ENCODE measurements at places on chromosomes 2 and 18.

- DNase-seq: no peak
Measured at GRCh38 chr2:102508863-102509262, 35.8 kb downstream of the SLC9A4 start.

- DNase-seq: no peak
Measured at GRCh38 chr18:9941103-9941502, 27.3 kb downstream of the VAPA start.

GRCh38 chr2:206540757-206541156 lies 97.4 kb downstream of the ADAM23 start:
- DNase-seq: no peak

DNA sequence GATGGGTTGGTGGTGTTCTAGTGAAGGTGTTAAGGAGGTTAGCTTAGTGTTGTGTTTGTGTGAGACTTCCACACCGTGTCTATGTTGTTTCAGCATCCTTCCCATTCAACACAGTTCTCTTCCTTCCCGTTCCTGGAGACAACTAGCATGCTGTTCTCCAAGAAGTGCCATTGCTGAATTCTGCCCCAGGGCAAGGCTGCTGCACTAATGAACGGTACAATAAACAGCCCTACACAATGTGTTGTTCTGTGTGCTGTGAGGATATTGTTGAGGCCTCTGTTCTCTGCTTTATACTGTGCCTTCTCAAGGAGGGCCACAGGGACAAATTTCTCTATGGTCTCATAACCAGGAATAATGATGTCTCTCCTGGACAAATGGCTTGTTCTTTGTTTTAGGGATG lies 39.8 kb upstream of the ZEB2 start:
- DNase-seq: no peak

GRCh38 chr2:39704540-39704939 lies 38.8 kb downstream of the TMEM178A start:
- no peak for DNase-seq

DNA sequence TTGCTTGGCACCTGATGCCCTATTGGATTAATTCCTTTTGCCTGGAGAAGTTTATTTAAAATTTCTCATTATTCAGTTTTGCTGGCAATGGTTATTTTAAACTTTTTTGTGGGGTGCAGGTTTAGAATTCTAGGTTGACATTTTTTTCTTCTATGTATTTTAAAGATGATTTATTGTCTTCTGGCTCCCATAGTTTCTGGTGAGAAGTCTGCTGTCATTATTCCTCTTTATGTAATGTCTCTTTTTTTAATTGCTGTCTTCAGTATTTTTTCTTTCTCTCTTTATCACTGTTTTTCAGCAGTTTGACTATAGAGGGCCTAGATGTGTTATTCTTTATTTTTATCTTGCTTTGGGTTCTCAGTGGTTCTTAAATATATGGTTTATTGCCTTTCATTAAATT lies 182.2 kb upstream of the STON1 start:
- no peak for DNase-seq

DNA sequence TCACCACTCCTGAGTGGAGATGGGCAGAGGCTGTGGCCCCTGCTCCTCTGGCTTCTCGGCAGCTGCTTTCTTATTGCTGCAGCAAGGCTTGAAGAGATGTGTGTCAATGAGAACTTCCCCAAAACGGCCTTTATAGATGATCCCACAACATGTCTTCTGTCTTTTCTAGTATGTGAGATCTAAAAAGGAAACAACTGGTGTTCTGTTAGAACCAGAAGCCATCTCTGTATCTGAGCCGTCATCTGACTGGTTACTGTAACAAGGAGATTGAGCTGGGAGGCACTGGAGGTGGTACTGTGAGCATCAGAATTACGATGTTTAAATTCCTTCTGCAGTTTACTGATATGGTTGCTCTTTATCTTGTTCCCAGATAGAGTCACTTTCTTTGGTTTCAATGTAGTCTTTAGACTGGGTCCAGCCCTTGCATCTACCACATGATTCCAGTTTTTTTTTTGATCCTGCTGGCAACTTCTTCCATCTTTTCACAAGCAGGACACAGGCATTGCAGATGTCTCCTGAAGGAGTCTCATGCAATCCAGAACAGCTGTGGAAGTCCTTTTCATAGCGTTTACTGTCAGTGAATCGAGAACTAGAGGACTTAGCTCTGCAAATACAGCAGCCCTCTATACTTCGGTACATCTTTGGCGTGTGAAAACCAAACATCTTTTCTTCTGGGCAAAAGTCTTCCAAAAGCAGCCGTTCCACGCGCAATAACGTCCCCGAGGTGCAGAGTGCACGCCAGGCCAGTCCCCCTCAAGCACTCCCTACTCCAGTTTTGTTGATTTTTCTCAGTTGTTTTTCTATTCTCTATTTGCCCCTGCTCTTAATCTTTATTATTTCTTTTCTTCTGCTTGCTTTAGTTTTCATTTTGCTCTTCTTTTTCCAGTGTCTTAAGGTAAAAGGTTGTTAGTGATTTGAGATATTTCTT lies 29.7 kb downstream of the TAF4B start:
- DNase-seq: no peak

GRCh38 chr18:76544511-76545345 lies 49.7 kb upstream of the ZNF516 start:
- DNase-seq: no peak

- DNase-seq: no peak
Measured at GRCh38 chr2:203987959-203988358, 51.4 kb downstream of the ICOS start.

GRCh38 chr18:25164848-25165811 lies 186.8 kb downstream of the ZNF521 start:
- peak; percentile 34 for DNase-seq

- no peak for DNase-seq
Measured at GRCh38 chr2:113175042-113175628, 1.4 kb downstream of the PSD4 start.

DNA sequence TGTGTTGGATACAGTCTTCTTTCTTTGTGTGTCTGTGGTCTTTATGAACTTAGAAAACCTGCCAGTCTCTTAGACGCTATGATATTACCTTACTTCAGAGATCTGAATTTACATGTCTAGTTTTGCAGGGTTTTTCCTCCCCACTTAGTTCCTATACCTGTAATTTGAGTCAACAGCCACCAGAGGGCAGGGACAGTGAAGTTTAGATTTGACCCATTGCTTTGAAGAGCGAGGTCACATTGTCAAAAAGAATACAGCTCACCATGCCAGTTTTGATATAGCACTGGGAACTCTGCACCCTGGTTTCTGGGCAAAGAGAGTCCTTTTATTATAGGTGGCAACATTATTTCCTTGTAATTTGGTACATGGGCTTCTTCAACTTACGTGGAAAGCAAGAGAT lies 102.3 kb downstream of the MAPK4 start:
- DNase-seq: no peak

DNA sequence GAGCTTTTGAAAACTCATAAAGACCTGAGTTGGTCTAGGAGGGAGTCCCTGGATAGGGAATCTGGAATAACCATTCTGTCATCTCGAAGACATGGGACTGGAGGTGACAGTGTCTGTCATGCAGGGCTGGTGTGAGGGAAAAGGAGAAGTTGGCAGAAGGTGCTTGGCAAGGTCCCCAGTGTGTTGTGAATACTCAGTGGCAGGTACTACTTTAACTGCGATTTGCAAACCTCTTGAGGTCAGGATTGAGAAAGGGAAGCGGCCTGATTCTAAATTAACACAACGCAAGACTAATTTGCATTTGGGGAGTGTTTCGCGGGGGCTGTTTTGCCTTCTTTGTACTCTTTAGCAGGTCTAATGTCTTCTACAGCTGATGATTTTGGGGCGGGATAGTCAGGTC lies 77.0 kb upstream of the TMEM200C start:
- no peak for DNase-seq

DNA sequence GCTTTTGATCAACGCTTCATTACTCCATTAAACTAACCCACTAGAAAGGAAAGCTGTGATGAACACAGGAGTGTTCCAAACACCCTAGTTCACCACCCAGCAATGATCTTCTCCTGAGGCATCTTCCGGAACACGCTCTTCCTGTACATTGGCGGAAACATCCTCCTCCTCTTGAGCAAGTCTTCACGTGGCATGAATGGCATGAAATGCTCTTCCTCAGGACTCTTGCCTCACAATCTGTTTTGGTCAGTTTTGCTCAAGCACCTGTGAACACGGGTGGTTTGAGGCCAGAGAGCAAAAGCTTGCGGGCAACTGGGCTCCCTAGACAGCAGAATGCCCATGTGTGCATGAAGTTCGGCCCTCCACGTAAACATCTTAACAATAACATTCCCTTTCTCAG lies 734.2 kb upstream of the SALL3 start:
- no peak for DNase-seq

GRCh38 chr2:102455061-102455670 lies 17.9 kb upstream of the SLC9A4 start:
- no peak for DNase-seq

DNA sequence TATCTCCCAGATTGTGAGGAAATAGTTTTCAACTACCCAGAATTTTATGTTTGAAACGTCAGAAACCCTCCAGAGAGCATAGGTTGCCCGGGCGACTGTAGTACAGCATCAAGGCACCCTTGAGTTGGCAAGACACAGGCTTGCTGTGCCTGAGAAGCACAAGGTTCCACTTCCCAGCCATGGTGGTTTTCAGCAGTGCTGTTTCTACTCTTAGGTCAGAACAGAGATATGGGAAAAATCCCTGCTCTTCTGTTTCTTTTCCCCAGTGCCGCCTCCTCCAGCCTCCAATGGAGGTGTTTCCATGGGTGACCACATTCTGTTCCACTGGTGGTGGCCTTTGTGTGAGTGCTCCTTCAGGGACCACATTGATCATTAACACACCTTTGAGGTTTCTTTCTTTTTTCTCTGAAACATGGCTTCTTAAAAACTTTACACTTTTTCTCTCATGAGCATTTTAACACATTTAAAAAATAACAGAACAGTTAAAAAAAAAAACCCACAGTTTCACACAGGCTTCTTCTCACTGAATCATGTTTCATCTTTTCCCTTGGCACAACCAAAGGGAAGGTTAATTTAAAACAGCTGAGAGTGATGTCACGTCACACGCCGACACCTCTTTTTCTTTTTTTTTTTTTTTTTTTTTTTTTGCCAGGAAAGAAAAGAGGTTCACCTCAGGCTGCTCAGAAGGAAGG lies 229.3 kb upstream of the HDAC4 start:
- DNase-seq: no peak

- DNase-seq: no peak
Measured at GRCh38 chr2:112661656-112662305, 16.0 kb downstream of the SLC20A1 start.

DNA sequence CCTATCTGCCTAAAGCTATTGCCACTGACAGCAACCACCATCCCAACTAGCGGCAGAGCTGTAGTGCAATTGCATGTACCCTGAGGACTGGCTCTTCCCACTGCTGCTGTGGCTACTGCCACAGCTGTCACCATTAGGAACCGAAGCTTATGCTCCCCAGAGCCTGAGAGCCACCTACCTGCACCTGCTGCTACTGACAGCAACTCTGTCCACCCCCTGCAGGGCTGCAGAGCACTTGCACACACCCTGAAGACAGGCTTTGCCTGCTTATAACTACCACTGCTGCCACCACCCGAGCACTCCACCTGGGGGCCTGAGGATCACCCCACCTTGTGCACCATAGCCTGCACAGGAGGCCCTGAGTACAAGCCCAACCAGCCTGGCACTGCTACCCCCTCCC lies 217.6 kb upstream of the FOSL2 start:
- no peak for DNase-seq

DNA sequence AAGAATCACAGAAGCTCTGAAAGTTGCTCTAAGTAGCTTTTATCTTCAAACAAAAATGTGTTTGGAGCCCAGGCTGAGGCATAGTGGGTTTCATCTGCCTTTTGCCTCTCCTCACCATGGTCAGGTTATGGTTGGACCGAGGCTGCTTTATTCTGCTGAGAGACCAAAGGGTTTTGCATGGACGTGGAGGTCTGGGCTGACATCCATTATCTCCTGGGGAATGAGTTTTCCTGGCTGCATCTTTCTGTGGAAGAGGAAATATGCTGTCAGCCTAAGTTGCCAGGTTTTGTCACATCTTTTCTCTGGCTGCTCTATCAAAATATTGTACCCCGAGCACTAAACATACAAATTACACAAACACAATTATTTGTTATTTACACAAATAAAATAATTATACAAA lies 223.2 kb downstream of the LDLRAD4 start:
- DNase-seq: no peak

GRCh38 chr18:22346953-22347605 lies 70.6 kb downstream of the CTAGE1 start:
- peak; percentile 16 for DNase-seq

DNA sequence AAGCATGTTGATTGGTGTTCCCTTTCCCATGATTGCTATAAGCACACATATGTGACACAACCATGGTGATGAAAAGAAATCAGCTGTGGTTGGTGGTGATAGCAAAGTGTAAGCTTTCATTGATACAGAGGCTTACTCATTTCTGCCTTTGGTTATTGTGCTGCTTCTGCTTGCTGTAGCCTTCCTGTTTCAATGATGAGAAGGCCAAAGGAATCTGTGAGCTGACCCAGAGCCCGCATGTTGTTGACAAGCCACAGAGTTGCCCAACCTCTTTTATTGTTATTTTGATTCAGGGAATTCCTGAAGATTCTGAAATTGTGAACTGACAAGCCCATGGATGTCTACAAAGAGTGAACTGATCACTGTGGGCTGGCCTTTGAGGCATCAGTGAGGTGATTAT lies 164.4 kb downstream of the TMEFF2 start:
- DNase-seq: no peak

DNA sequence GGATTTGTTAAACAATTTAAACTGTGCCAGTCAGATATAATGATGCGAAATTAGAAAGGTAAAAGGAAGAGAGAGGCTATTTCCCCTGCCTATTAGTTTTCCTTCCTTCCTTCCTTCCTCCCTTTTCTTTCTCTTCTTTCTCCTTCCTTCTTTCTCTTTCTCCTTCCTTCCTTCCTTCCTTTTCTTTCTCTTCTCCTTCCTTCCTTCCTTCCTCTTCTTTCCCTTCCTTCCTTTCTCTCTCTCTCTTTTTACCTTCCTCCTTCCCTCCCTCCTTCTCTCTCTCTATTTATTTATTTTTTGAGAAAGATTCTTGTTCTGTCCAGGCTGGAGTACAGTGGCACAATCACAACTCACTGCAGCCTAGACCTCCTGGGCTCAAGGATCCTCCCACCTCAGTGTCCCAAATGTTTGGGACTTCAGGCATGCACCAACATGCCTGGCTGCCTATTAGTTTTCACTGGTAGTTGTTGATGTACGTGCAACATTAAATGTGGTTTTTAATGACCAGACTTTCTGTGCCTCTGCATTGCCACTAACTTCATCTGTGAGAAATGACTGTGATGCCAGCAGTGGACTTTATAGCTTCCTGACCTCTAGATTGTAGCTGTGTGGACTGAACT lies 48.7 kb upstream of the NFE2L2 start:
- DNase-seq: no peak

GRCh38 chr2:48328159-48328809 lies 201.7 kb upstream of the STON1 start:
- DNase-seq: no peak
